Stromal cell of bone marrow (primary cell): ENCODE measurements at places on chromosomes 13 and 19.

- peak; percentile 45 for DNase-seq
These were observed 106.8 kb upstream of the SPATA13 start for GRCh38 chr13:24053519-24054251.

GRCh38 chr13:102907016-102907756 is 61.4 kb downstream of the ERCC5 start:
- no peak for DNase-seq

GRCh38 chr13:110894086-110894485 is 20.8 kb downstream of the ANKRD10 start:
- no peak for DNase-seq

GRCh38 chr13:113591750-113592149 is 7.2 kb downstream of the TFDP1 start:
- DNase-seq: no peak

- peak; percentile 100 for DNase-seq
These were observed at the start of gene CIC for GRCh38 chr19:42268704-42269477. TSS of gene CIC (plus strand) at chr19:42269252. CDS start at chr19:42271784, 2,532 bp downstream.

- DNase-seq: no peak
These were observed 3.1 kb downstream of the PPP1R14A start for GRCh38 chr19:38252941-38253691.

DNA sequence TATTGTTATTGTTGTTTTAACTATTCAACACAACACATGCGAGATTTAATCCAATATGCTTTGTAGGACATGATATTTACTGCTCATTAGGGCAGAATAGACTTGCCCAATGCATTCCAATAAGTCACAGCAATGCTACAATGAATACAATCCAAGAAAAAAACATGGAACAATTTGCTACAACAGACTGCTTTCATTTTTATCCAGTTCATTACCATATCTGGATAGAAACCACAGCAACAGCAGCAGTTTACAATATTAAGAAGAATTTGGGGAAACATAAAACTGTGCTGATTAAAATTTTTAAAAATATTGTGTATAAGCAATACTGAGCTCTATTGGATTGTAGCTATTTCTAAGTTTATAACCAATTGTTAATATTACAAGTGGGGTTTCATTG is 833.0 kb downstream of the DIAPH3 start:
- DNase-seq: no peak

GRCh38 chr19:18271433-18271841 is 2.8 kb downstream of the IQCN start:
- DNase-seq: no peak

DNA sequence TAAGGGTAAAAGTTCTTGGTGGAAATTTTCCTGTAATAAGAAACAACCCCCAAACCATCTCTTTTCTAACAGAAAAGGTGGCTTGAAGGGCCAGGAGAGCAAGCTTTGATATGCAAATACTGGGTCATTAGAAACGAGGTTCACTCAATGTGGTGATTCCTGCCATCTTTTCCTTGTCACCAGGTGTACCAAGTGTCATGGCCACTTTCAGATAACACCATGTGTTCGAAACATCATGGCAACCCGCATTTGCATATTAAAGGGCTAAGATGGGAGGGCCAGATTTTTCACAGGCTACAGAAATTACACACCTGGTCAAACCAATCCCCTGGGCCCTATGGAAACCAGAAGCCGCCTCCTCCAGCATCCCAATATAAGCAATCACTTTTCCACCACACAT is 15.3 kb downstream of the LGALS16 start:
- DNase-seq: no peak

- DNase-seq: no peak
These were observed 1301.5 kb upstream of the ATXN8OS start for GRCh38 chr13:68806125-68806524.

- DNase-seq: no peak
These were observed 18.4 kb upstream of the CHST8 start for GRCh38 chr19:33603377-33603776.

DNA sequence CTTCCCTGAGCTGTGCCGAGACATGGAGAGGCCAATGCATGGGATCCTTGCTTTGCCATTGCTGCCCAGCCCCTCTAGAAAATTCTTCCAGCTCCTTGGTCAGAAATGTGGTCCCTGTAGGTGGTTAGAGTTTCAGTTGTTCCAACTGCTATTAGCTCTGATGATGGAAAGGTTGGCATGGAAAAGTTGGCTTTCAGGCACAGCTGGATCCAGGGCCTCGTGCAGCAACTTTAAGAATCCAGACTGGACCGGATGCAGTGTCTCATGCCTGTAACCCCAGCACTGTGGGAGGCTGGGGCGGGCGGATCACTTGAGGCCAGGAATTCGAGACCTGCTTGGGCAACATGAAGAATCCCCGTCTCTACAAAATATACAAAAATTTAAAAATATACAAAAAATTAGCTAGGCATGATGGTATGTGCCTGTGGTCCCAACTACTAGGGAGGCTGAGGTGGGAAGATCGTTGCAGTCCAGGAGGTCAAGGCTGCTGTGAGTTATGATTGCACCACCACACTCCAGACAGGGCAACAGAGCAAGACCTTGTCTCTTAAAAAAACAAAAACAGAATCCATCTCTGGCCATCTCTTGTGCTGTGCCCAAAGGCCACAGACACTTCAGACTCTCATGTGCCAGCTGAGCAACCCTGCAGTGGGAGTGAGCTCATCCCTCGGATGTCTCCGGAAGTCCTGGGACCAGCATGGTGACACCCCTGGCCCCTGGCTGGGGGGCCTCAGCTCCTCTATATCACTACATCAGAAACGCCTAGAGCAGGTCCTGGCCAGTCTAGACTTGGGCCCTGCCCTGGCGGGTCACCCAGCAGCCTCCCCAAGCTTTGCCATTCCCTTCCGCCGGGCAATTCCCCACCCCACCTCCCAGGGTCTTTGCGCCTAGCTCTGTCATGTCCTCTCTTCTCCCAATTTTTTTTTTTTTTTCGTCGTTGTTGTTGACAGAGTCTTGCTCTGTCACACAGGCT is 16.8 kb downstream of the MEX3D start:
- DNase-seq: no peak
